ENCODE measurements at places on chromosomes 3 and 15.

DNA sequence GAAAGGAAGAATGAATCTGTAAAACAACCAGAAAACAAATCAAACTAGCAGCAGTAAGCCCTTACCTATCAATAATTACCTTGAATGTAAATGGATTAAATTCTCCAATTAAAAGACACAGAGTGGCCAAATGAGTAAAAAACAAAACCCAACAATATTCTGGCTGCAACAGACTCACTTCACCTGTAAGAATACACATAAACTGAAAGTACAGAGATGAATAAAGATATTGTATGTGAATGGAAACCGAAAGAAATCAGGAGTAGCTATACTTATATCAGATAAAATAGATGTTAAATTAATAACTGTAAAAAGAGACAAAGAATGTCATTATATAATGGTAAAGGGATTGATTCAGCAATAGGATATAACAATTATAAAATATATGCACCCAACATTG lies 514.5 kb upstream of the DPPA4 start:
- no peak for DNase-seq

DNA sequence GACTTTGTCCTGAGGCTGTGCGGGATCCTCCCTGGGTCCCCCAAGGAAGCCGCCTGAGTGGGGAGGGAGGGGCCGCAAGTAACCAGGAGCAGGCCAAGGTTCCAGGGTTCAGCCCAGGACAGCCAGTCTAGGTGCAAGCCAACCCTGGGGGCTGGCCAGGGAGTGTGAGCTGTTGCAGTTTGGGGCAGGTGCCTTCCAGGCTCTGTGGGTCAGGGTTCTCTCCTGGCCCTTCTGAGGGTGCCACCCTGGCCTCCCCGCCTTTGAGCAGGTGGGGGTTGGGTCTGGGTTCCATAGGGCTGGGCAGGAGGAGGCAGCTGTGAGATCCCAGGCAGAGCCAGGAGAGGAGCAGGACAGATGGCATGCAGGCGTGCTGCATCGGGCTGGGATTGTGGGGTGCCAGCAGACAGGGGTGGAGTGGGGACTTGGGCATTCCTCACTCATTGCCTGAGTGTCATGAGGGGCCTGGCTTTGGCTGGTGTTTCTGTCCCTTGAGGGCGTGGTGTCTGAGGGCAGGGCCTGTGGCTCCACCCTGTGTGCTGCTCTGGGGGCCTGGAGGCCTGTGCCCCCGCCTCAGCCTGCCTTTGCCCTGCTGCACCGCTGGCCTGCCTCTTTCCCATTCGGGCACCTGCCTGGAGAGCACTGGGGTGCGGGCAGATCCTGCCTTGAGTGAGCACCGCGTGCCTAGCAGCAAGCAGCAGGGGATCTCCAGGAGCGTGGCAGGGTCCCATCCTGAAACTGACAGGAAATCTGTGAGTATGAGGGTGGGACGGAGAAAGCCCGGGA lies 18.4 kb downstream of the KLF13 start:
- DNase-seq: no peak

DNA sequence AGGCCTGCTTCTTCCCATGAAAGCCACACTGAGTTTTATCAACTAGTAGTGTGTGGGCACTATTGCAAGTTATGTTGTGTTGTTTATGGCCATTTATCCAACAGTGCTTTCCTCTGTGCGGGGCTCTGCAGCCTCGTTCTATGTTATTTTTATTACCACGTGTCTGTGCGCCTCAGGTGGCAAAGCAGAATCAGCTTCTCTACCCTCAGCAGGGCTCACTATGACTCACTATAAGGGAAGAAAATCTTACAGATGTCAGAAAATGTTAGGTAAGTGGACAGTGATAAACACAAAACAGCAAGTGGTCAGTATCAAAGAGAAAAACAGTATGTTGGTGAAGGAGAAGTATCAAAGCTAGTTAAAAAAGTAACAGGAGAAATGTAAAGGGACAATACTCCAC lies 61.4 kb downstream of the MOBP start:
- no peak for DNase-seq

DNA sequence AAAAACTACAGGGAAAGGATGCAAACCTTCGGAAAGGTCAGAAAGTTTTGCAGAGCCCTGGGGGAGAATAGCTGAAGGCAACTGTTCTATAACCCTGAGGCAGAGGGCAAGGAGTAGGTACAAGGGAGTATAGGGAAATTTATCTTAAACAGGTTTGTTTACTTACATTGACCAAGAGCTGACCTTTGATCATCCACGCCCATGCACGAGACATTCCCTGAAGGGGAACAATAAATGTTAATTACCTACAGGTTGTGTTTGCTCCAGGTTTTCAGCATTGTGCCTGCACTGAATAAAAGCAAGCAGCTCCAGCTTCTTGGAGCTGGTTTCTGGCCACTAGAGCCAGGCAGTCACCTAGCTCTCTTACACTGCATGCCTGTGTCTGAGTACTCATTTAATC lies 524.5 kb upstream of the TGFBR2 start:
- DNase-seq: no peak

GRCh38 chr15:97876281-97876675 lies 84.2 kb upstream of the ARRDC4 start:
- no peak for DNase-seq

DNA sequence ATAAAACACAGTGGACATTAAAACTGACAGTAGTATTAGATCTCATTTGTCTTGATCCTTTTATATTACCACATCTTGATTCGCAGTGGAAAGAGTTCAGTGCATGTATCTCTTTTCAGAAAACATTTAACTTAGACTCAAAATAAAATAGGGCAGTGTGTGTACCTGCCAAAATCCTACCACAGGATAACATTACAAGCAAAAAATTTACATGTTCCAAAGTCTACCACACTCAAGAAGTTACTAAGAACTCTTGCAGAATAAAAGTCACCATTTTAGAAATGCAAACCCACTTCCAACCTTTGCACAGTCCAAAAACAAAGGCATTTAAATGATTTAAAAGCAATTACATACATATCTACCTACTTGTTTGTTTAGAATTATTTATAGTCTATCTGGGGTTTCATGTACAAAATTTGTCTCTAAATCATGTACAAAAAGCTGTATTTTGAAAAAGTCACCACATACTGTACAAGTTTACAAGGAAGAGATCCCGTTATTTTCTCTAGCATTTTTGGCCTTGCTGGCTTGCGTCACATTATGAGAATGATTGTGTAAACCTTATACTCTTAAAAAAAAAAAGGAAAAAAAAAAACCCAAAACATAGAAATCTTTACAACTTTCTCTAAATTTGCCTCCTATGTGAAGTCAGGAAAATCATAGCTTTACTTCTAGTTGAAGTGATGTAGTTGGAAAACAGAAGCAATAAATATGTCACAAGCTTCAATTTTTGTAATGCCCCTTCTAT lies 153.8 kb downstream of the ADAM10 start:
- no peak for DNase-seq

DNA sequence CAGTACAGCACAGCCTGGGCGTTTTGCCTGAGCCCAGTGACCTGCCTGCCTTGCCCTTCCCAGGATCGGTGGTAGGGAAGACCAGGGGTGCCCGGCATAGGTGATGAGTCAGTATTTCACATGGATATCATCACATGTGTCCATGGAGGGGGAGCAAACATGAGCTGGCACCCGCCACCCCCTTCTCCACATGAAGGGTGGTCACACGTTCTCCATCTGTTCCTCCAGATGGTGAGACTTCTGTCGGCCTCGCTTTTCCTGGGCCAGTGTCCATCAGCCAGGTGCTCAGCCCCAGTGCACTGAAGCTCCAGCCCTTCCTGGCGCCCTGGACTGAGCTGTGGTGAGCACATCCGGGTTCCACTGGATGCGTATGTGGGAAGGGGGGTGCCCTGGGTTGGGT lies 208.4 kb downstream of the UBE3A start:
- DNase-seq: no peak

DNA sequence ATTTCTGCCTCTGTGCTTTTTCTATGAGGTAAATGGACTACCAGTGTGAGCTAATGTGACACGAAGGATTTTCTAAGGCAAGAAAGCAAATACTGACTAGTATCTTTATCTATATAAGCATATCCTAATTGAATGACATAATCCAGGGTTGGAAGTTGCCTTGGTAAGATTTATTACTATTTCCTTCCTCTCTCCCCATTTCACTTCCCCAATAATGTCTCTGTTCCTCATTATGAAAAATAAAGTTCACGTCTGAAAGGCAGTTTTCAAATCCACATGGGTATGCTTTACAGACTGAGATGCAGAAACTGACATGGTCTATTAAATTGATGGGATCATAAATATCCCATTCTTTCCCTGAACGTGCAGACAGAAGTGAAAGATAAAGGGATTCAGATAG lies 86.0 kb downstream of the DTWD1 start:
- DNase-seq: no peak

DNA sequence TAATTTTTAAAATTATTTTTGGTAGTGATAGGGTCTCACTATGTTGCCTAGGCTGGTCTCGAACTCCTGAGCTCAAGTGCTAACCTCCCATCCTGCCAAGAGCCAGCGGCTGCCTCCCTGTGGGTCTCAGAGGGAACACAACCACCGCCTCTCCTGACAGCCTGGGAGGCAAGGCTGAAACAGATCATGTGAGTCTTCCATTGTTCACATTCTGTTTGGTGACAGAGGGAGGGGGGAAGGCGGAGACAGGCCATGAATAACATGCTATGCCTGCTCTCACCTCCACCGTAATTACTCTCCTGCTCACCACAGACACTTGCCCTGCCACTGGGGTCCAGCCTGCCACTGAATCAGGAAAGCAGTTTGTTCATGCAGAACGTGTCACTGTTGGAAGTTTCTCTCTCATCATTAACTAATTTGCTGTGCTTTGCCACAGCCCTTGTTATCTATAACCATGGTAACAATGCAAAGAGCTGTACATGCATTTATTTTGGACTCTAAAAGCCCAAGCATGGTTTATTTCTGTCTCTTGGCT lies 78.4 kb upstream of the RASGRF1 start:
- no peak for DNase-seq

- DNase-seq: no peak
Measured at GRCh38 chr3:55305696-55306485, 181.2 kb downstream of the WNT5A start.

GRCh38 chr3:48919215-48920138 lies 835 bp downstream of the ARIH2 start:
- peak; percentile 82 for DNase-seq

DNA sequence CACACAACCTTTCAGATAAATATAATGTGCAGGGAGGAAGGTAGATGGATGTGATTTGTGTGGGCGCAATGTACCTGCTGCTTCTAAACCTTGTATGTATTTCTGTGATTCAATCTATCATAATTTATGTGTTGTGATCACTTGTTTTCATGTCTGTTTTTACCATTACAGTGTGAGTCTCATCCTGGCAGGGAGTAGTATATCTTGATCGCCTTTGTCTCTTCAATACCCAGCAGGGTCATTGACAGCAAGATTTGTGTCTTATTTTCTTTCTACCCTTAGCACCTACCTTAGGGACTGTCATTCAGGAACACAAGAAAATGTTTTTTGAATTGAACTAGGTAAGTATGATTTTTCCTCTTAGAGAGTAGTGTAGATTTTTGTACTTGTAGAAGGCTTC lies 83.7 kb upstream of the SELENOK start:
- DNase-seq: no peak

DNA sequence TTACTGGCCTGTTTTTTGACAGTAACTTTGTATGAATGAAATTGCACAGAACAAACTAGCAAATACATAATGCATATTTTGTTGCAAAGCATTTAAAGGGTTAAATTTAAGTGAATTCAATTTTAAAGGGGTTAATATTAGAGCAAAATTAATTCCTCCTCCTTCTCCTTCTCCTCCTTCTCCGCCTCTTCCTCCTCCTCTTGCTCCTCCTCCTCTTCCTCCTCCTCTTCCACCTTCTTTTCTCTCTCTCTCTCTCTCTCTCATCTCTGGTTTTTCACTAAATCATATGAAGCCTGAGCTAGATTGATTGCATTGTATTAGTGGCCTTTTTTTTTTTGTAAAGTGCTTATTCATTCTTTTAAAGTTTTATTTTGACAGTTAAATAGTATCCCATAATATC lies 154.5 kb downstream of the THRB start:
- no peak for DNase-seq

DNA sequence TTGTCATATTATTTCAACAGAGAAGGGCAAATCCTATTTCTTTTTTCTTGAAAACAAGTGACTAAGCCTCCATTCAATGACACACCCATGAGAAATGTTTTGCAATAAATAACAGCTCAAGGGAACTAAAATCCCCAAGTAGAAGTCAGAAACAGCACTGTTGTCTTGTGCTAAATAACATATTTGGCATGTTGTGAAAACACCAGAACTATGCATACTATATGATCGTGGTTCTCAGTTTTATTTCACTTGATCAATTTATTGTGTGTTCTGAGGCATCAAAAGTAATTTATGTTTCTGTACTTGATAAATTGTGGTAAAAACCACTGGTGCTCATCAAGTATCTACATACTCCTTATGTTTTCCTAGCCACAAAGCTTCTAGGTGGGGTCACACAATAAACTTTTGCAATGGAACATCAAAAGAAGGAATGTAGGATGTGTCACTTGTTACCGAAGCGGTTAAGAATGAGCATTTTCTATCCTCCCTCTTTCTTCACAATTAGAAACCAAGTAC lies 691.7 kb upstream of the CBLB start:
- peak; percentile 41 for DNase-seq

GRCh38 chr3:30649572-30650318 lies 43.3 kb downstream of the TGFBR2 start:
- no peak for DNase-seq

- no peak for DNase-seq
Measured at GRCh38 chr3:140351466-140351865, 326.4 kb upstream of the TRIM42 start.

GRCh38 chr3:133991637-133992036 lies 38.1 kb downstream of the SLCO2A1 start:
- DNase-seq: no peak

DNA sequence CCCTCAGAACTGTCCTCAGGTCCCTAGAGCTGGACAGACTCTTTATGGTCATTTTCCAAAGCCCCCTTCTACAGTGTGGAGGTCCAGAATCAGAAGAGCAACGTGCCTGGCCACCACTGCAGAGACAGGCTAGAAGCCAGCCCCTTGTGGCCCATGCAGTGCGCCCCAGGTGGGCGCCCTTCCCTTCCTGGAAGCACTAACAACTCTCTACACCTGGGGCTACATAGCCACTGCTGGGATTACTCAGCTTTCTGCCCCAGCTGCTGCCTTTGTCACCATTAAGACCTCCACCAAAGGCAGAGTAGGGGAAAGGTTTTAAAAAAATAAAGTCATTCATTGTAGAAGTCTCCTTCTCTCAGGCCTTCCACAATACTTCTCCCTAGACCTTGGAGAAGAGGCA lies 2.3 kb downstream of the RASGRP1 start:
- no peak for DNase-seq

- peak; percentile 3 for DNase-seq
Measured at GRCh38 chr15:80275961-80276360, 23.9 kb upstream of the CTXND1 start.

- no peak for DNase-seq
Measured at GRCh38 chr15:65651831-65652749, 30.4 kb downstream of the SLC24A1 start.

- DNase-seq: peak; percentile 69
Measured at GRCh38 chr15:71651750-71652186, 158.6 kb upstream of the NR2E3 start.

GRCh38 chr3:123723522-123724168 lies 138.8 kb upstream of the HACD2 start:
- peak; percentile 84 for DNase-seq

GRCh38 chr15:68022061-68022460 lies 32.1 kb upstream of the PIAS1 start:
- DNase-seq: no peak

GRCh38 chr3:2603692-2604289 lies 505.1 kb downstream of the CNTN4 start:
- no peak for DNase-seq
